ENCODE measurements at places on chromosomes 16 and 17. TPM values are rescaled to one million over a fixed set of nuclear protein-coding genes. Genes with fewer than 3 reads are reported as not detected.

NPIPA7 gene
- total RNA-seq: 3.9 TPM

RNF222 gene
- 0.81 TPM for total RNA-seq

DNA sequence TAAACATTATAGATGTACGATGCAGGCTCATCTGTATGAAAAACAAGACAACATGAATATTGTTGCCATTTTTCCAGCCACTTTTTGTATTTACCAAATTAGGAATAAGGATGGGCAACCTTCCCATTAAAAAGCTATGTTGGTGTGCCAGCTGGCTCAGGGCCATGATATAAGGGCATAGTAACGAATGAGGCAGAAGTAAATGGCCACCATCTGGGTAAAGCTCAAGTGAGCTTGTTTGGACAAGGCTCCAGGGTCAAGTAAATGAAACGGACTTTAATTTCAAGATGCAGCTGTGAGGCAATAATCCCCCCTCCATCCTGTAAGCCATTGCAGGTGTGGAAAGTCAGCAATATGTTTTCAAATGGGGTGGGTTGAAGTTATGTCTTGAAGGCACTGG is 930.9 kb upstream of the CDH8 start:
- no peak for DNase-seq

DNA sequence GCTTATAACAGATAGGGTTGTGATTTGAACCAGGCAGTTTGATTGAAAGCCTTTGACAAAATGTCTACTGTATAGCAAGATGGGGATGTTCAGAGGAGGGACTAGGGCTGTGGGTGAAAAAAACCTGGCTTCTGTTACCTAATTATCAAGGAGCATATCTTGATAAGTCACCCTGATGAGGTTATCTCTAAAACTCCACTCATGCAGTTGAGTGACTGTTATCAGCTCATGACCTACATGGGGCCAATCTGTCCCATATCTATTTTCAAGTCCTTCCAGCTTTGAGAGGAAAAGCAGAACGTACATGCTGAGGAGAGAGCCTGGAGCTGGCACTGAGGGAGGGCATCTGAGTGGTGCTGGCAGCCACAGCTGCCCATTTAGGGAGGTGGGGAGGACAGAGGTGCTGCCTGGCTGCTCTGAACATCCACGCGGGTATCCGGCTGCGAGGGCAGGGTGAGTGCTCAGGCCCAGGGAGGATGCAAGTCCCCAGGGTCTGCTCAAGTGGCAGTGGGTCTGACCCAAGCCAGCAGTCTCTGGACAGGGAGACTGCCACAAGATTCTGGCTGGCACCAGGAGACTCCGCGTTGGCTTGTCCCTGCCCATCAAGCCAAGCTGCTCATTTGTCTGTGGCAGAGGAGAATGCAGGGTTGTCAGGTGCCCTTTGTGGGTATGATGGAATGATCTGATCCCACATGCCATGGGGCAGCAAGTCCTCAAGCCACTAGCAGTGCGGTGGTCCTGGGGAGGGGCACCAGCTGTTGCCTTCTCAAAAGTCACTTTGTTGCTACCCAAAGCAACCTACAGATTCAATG is 29.2 kb downstream of the ATPAF2 start:
- DNase-seq: no peak

DNA sequence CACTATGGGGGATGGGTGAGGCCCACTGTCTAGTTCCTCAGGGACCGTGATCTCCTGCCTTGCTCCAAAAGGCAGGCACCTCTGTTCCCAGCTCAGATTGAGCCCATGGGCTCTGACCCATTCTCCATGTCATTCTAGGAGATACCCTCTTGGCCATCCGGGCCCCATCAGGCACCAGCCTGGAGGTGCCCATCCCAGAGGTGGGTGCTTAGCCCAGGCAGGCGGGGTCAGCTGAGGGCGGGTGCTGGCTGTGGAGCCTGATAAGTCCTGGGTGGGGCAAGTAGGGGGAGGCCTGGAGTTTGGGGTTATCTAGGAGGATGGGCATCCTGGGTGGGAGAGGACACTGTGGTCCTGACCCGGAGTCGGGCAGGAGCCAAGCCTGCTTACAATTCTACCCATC is 2.3 kb downstream of the E2F4 start:
- DNase-seq: no peak

DNA sequence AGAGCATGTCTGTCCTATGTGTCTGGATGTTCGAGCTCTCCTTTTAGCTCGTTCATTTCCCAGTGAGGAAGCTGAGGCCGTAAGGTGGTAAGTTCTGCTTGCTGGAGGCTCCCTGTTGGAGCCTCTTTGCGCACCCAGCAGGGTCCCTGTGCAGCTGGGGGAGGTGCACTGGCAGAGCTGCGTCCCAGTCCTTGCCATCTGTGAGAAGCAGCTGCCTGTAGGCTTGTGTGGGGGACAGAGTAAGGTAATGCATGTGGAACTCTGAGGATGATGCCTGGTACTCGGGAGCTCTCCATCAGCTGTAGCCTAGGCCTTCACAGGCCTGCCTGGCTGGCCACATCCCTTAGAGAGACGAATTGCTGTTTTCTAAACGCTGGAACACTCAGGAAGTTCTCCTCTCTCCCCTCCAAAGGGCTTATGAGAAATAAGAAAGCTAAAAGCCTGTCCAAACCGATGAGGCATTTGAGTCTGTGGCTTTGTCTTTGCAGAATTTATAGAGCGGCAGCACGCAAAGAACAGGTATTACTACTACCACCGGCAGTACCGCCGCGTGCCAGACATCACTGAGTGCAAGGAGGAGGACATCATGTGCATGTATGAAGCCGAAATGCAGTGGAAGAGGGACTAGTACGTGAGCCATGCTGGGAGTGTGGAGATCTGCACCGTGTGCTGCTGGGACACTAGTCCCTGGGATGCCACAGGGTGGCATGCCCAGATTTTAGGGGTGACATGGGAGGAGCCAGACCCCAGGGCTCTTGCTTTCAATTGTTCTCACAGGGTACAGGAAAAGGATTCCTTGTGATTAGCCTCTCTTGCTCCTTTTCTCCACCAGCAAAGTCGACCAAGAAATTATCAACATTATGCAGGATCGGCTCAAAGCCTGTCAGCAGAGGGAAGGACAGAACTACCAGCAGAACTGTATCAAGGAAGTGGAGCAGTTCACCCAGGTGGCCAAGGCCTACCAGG is 1.6 kb downstream of the NDUFB10 start:
- no peak for DNase-seq

EZH1 gene
- 123 TPM for total RNA-seq

YBX2 gene
- total RNA-seq: not detected

PRAC1 gene
- not detected for total RNA-seq
